ENCODE measurements at places on chromosomes 1 and 21.

- DNase-seq: no peak
These were observed 587.3 kb downstream of the PTPRC start for GRCh38 chr1:199226163-199226562.

DNA sequence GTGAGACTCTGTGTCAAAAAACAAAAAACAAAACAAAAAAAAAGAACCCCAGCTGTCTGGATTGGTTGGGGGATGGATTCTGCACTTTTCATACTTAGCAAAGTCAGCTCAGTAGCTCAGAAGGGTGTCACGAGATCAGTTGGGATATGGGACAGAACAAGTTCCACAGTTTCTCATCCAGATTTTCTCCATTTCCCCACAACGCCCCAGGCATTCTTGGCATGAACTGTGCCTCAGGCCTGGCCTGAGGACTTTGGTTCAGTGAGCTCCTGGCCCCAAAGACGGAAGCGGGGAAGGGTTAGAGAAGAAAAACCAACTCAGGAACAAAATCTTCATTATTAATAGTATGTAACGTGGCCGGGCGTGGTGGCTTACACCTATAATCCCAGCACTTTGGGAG is 1.9 kb downstream of the AKR7A2 start:
- no peak for DNase-seq

- peak; percentile 72 for DNase-seq
These were observed 34.5 kb upstream of the NIBAN1 start for GRCh38 chr1:185008838-185009237.

DNA sequence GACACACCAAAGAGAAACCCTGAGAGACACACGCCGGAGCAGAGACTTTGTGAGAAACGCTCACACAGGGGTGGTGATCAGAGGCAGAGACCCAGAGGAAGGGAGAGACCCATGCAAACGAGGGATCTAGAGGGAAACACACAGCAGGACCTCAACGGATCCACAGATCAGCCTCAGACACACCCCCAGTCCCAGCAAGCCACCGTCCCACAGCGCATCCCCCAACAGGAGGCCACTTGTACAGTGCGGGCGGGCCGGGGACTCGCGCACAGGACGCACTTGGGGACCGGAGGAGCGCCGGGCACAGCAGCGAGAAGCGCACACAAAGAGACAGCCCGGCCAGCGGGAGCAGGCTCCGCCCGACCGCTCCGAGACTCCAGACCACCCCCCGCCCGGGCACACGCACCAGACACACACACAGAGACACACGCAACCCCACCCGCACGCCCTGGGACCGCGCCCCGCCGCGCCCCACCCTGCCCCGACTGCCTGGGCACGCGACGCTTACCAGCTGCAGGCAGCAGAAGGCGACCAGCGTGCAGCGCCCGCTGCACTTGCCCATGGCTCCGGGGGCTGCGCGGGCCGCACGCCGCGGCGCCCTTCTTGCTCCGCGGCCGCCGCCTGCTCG is 587 bp downstream of the NKAIN1 start:
- DNase-seq: peak; percentile 69

Measured in NCI-H1417 (cell line).